ENCODE measurements at places on chromosomes 7 and 10.

GRCh38 chr7:76051840-76052239 lies 3.9 kb downstream of the MDH2 start:
- no peak for DNase-seq

- DNase-seq, result no peak
Measured at GRCh38 chr7:93327006-93327633, 95.0 kb downstream of the VPS50 start.

DNA sequence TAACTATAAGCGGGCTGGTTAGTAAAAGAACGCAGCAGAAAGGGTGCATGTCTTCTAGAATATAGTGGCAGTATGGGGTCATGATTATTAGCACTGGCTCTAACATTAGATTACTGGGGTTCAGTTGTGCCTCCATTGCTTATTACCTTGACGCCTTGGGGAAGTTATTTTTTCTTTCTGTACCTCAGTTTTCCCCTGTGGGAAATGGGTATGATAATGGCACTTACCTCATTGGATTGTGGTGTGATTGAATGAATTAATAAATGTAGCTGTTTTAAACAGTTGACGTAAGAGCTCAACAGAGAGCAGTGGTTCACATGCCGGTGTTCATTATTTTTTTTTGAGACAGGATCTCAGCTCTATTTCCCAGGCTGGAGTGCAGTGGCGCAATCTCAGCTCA lies 116.5 kb downstream of the LRRC4 start:
- DNase-seq, result no peak

DNA sequence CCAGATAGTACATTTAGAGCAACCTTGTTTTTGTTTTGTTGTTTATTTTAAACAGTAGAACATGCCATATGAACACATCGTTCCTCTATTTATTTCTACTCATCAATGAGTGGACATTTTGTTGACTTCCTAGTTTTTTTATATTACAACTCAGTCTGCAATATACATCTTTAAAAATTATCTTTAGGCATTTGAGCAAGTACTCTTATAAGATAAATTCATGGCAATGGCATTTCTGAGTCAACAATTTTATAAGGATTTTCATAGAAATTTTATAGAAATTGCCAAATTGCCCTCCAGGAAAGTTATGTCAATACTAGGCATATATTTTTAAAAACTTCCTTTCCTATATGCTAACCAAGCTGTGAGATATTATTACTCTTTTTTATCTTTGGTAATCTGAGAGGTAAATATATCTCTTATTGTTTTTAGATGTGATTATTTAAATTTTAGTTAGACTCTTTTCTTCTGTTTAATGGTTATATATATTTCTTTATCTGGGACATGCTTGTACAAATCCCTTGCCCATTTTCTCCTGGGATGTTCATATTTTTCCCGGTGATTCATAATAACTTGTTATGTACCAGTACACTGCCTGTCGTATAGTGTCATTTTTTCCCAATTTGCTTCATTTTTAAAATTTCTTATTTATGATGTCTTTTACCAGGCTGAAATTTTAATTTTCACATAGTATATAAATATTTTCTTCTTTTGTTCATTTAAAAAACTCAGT lies 50.5 kb downstream of the FZD1 start:
- DNase-seq, result no peak

DNA sequence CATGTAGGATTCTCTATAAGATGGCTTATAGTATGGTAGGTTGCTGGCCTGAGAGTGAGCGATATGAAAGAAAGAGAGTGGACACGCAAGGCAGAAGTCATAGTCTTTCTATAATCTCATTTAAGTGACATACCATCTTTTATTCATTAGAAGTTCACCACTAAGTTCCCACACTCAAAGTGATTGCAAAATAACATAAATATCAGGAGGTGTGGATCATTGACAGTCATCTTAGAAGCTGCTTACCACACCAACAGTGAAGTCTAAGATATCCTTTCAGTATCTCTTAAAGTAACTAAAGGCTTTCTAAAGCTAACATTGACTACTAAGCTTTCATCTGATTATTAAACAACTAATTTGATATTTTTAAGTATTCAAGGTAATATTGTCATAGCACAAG lies 36.9 kb upstream of the GNAI1 start:
- DNase-seq, result no peak

DNA sequence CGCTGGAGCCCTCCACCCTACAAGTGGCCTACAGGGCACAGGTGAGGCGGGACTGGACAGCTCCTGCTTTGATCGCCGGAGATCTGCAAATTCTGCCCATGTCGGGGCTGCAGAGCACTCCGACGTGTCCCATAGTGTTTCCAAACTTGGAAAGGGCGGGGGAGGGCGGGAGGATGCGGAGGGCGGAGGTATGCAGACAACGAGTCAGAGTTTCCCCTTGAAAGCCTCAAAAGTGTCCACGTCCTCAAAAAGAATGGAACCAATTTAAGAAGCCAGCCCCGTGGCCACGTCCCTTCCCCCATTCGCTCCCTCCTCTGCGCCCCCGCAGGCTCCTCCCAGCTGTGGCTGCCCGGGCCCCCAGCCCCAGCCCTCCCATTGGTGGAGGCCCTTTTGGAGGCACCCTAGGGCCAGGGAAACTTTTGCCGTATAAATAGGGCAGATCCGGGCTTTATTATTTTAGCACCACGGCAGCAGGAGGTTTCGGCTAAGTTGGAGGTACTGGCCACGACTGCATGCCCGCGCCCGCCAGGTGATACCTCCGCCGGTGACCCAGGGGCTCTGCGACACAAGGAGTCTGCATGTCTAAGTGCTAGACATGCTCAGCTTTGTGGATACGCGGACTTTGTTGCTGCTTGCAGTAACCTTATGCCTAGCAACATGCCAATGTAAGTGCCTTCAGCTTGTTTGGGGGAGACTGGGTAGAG lies at the start of gene COL1A2:
COL1A2 (plus strand) TSS at position 459 of the 704 bp plus-strand sequence; CDS start at position 596, 137 bp downstream.
- no peak for DNase-seq
